ENCODE measurements at places on chromosomes 13 and 19.

DNA sequence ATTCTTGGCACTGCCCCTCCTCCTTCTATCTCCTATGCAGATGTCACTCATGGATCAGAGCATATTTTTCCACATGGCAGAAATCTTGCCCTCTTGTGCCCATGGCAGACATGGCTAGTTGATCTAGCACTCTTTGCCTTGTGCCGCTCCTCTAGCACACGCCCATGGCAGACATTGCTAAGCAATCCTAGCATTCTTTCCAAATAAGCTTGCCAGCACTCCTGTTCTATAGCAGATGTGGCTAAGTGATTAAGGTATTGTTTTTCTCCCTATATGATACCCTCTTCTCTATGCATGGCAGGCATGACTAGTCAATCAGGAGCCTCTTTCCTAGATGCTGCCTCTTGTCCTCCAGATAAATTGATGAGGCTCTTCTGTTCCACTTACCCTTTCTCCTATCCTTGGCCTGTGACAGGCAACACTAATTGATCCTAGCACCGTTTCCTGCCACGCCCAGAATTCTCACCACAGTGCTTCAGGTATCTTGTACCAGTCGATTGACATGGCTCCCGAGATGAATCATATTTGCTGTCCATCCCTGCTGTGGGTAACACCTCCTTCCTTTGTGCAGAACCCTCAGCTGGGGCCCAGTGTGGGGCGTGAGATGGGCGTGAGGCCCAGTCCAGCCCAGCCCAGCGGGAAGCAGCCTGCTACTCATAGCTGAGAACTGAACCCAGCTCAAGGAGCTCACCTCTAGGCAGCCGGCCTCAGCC is 26.9 kb downstream of the TMED1 start:
- DNase-seq, result no peak

- no peak for DNase-seq
Measured at GRCh38 chr13:48580896-48581295, 48.0 kb upstream of the RCBTB2 start.

DNA sequence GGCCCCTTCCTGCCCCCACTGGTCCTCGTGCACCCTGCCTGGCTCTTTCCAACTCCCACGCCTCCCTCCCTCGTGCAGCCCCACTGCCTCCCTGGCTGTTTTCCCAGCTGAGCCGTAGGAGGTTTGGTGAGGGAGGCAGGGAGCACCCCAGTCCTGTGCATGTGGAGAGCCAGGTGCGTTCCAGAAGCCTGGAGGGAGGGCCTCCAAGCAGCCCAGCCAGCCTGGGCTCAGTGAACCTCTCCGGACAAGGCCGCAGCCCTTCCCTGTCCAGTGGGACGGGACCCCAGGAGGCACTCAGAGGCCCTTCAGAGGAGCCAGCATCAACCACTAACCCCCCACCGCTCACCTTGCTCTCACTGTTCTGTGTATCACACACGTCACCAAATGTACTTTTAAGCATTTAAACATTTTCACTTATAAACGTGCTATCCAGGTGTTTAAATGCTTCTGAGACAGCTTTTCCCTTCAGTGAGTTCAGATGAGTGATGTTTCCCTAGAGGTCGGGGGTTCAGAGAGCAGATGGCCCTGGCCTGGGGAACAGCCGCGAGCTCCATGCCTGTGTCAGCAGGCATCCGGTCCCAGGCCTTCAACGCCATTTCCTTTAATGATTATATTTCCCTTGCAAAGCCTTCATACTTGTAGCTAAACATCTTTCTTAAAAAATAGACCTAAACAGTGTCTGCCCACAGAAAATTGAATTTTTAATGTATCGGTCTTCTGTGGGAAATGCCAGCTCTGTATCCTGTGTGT is 122.6 kb downstream of the ATP11A start:
- no peak for DNase-seq

DNA sequence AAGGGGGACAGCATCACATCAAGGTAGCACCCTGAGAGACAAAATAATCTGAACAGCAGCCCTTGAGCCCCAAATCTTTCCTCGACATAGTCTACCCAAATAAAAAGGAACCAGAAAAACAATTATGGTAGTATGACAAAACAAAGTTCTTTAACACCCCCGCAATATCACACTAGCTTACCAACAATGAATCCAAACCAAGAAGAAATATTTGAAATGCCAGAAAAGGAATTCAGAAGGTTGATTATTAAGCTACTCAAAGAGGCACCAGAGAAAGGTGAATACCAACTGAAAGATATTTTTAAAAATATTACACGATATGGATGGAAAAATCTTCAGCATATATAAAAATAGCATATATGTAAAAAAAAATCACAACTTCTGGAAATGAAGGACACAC is 252.9 kb upstream of the SLITRK6 start:
- DNase-seq, result no peak

DNA sequence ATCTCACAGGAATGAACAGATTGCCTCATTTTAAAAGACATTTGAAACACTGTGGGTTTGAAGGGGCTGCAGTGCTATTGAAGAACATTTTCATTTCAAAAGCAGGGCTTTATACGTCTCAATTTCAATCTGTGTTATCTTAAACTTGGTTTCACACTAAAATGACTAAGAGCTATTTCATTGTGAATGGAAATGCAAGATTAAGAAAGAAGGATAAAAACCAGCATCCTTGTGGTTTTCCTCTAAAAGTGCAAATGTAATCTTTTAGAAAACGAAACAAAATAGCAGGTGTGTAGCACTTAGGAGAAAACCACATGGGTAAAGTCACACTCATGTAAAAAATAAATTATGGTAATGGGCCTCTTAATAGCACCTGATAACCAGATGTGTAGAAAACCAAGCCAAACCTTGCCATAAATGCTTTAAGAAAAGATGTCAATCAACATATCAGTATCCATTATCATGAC is 397.7 kb downstream of the GPC6 start:
- no peak for DNase-seq

GRCh38 chr19:14395262-14395661 is 14.0 kb downstream of the ADGRE5 start:
- no peak for DNase-seq

DNA sequence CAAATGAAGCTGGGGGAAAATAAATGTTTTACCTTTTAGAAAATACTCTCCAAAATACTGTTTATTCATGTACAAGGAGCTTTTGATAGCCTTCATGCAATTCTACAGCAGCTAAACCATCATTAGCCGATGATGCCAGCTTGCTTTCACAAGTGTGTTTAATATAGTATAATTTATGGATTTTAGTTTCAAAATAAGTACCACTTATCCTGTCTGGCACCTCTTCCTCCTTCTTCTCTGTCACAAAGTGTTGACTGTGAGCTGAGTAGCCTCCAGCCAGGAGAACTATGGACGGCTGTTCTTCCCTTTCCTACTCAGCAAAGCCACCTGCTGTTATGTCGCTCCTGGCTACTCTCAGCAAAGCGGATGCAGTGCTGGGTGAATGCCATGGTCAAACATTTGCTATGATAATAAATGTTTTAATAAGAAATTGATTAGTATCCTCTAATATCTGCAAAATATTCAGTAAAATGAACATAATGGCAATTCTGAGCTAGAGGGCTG is 238.2 kb downstream of the LIG4 start:
- no peak for DNase-seq

DNA sequence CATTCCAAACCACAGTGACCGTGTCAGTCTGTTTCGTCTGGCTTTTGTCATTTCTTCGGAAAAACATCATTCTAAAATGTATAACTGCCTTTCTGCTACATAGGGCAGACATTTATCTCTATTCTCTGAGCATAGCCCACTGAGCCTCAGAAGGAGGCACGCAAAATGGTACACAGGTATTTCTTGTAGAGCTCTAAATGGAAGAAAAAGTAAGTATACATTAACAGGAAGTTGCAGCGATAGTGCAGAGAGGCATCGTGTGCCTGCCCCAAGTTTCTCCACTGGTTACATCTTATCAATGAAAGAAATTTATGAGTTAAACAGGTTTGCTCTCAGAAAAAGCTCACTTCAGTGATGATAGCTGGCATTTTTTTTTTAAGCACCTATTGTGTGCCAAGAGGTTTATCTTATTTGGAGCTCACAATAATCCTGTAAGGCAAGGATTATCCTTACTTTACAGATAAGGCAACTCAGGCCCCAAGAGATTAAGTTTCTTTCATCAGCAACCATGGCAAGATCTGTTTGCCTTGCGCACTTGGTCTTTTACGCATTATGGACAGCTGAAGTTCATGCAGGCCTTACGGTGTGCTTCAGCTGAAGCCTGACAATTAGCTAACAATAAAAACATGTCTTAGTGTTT is 1.2 kb upstream of the RCBTB2 start:
- no peak for DNase-seq

DNA sequence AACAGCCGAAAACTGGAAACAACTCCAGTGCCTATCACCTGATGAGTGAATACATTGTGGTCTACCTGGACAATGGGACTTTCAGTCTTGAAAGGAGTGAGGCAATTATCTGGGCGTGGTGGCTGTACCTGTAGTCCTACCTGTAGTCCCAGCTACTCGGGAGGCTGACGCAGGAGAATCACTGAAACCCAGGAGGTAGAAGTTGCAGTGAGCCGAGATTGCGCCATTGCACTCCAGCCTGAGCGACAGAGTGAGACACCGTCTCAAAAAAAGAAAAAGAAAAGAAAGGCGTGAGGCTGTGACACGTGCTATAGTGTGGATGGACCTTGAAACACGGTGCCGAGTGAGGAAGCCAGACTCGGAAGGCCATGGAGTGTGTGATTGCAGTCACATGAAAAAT is 4.1 kb upstream of the NTN5 start:
- DNase-seq, result no peak

DNA sequence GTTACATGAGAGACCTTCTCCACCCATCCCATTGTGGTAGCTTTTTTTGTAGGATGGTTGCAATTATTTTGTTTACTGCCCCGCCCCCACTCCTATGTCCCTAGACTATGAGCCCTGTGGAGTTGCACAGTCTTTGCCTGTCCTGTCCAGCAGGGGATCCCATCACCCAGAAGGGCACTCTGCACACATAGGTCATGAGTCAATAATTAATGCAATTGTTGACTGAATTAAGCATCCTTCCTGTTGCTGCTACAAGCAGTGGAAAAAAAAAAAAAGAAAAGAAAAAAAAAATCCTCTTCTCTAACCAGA is 14.2 kb downstream of the C19orf81 start:
- DNase-seq, result no peak

DNA sequence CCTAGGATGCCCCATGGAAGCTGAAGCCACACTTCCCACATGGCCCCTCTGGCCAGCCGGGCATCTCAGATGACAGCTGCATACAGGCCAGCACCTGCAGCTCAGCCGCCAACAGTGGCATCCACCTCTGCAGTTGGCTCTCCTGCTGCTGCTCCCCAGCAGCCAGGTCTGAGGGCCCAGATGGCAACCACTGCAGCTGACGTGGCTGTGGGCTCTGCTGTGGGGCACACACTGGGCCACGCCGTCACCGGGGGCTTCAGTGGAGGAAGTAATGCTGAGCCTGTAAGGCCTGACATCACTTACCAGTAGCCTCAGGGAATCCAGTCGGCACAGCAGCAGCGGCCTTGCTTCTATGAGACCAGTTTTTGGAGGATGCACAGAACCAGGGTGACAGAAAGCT is 45.3 kb upstream of the LSM14A start:
- no peak for DNase-seq

- no peak for DNase-seq
Measured at GRCh38 chr13:76853921-76854608, 32.1 kb downstream of the KCTD12 start.

DNA sequence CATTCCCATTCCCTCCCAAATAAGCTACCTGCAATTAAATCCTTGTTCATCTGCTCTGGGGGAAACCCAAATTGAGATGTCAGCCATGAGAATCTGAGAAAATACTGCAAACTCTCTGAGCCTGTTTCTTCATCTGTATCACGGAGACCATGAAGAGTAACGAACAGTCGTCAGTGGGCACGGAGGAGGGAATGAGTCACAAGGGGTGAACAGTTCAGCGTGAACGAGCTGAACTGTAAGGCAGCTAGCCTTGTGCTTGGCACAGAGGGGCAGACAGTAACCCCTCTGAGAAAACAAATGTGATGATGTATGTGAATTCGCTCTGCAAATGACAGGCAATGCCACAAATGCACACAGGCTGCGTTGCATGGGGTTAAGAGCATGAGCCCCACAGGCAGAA is 288.7 kb downstream of the FOXO1 start:
- peak; percentile 12 for DNase-seq

DNA sequence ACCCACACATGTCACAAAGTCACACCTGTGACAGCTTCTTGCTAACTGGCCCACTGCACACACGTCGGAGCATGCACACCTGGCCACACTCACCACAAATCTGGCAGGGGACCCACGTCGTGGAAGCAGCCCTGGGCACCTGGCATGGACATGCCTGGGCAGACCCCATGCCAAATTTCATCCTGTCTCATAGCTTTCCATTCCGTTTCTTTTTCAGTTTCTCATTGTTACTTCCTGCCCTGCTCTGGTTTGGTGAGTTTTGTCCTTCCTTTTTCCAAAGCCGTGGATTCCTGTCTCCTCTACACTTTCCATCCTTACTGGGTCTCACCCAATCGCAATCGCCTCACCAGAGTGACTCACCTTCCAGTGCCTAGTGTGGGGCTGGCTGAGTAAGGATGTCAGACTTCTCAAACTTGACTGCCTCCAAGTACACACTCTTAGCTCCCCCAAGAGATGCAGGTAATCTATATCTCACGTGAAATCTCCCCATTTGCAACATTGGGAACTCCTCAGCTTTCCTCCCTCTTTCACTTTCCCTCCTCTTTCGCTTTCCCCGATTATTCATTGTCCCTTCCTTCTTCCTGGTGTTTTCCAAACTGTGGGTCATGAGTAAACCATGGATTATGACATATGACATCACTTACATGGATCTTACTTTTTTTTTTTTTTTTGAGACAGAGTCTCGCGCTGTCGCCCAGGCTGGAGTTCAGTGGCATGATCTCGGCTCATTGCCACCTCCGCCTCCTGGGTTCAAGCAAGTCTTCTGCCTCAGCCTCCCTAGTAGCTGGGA is 1.6 kb upstream of the BBC3 start:
- DNase-seq, result no peak

DNA sequence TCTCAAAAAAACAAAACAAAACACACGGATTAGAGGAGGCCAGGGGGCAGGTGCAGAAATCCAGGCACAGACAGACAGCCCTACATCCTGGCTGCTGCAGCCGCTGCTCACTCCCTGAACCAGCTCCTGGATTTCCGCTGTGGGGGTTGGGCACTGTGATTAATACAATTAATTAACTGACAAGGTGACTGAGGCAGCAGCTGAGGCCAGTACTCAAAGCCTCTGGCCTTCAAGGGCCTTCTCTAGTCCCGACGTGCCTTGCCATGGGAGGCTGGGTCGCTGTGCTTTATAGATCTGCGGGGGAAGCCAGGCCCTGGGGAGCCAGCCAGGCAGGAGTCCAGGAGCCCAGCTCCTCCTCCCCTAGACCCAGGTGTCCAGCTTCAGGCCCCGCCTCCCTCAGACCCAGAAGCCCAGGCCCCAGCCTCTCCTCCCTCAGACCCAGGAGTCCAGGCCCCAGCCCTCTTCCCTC is 4.6 kb downstream of the NECTIN2 start:
- DNase-seq, result no peak

- no peak for DNase-seq
Measured at GRCh38 chr13:110126391-110126961, 180.5 kb downstream of the COL4A1 start.

GRCh38 chr13:33578786-33579185 is 239.2 kb upstream of the RFC3 start:
- DNase-seq, result no peak
